ENCODE measurements at places on chromosomes 4 and X.
A peak's percentile ranks its signal among the peaks of the same experiment; 100 is the strongest.

DNA sequence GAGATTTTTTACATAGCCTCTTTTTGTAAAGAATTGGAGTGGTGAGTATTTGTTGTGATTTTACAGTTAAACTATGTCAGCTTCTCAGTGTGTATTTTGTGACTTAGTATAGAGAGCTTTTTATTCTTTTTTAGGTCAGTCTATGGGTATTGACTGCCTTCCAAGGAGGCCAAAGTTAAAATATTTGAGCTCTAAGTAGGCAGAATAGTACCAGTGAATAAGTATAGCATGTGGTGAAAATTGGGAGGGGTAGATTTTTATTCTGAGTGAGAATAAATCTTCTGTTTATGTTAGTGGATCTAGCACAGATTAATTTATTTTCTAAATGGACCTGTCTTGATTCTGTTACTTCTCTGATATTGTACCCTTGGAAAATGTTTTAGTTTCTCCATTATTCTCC lies 37.5 kb downstream of the HERC3 start:
- DNase-seq, result no peak

GRCh38 chrX:1661048-1661921 lies 46.4 kb downstream of the ASMT start:
- peak; percentile 98 for DNase-seq

DNA sequence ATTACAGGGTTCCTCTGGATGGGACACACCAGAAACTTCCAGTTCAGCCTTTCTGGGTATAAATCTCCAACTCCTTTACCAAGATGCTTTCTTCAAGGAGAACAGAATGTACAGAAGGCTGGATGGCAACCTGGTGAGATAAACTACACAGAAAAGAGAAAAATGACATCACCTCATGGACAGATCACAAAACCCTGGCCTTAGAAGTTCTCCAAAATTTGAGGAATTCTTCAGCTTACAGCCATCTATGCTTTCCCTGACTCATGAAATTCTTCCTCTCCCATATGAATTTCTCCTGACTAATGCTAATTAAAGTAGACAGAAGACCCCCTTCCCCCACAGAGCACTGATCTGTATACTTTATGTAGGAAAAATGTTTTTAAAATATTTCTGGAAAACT lies 345.4 kb downstream of the STIM2 start:
- DNase-seq, result no peak

DNA sequence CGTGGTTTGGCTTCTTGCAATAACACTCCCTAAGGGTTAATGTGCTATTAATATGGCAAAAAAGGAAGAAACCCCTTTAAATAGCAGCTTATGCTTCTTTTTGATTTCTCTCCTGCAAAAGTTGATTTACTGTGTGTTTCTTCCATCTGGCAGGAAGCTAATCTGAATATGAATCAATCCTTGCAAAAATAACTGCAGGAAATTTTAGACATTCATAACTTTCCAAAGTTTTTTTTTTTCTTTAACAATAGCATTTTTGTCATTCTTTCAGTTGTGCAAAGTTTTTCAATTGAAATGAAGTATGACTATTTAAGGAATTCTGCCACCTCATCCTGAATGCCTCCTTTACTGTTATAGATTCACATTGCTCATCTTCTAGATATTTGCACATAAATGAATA lies 115.6 kb downstream of the SPANXA1 start:
- no peak for DNase-seq

DNA sequence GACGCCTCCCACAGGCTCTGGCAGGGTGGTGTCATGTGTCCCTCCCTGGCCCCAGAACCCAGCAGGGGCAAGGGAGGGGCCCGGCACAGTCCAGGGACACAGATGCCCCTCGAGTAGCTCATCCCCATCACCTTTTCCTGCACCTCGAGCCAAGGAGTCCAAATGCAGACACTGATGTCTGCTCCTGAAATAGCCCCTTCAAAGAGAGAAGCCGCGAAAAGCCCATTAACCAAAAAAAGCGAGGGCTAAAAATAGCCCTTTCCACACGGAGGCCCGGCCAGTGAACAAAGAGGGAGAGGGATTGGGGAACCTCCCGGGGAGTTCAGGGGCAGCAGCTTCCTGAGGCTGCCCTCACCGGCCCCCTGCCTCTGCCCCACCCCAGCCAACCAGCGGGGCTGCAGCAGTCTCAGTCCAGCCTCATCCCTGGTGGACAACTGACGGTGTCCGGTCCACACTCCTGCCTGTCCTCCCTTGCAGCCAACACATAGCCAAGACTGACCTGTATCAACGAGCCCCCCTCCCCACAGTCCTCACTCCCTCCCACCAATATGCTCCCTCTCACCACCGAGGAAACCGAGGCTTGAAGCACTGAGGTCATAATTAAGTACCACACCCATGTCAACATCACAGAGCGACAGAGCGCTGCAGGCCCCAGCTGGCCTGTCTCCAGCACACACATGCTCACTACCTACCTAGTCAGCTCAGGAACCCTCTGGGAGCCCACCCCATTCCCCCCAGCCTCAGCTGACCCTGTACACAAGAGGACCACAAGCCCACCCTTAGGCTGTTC lies 23.9 kb downstream of the WDR1 start:
- no peak for DNase-seq
